Activated CD8-positive, alpha-beta memory T cell treated with anti-CD3 and anti-CD28 coated beads for 48 hours (primary cell): ENCODE measurements at places on chromosomes 16 and 17.

- no peak for DNase-seq
These were observed 5.0 kb upstream of the TIMP2 start for GRCh38 chr17:78929908-78930775.

DNA sequence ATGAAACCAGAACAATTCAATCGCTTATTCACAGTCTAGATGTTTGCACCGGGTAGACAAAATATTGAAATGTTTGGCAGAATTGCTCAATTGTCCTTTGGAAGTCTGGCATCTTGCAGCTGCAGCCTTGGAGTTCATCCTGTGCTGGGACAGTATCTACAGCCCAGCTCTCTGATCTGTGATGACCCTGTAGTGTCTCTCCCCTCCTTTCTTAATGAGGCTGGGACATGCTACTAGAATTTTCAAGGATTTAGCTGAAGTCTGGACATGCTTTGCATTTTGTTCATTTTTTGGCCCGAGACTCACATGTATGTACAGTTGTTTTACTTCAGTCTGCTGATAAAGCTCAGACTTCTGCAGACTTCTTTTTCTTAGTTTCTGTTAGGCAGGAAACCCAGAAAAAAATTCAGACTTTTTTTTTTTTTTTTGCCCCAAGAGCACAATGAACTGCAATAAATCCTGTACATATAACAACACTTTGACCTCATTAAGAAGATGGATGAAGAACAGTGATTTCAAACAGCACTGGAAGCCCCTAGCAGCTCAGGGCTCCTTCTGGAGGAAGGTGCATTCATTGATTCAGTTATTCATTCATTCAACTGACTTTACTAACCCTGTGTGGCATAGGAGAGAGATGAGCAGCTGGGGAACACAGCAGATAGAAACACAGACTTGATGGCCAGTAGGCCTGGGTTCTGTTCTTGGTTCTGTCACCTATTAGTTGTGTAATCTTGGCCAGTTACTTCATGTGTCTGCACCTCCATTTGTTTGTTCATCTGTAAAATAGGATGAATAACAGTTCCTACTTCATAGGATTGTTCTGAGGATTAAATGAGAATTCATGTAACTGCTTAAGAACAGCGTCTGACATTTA is 210.0 kb downstream of the MAP2K4 start:
- no peak for DNase-seq

DNA sequence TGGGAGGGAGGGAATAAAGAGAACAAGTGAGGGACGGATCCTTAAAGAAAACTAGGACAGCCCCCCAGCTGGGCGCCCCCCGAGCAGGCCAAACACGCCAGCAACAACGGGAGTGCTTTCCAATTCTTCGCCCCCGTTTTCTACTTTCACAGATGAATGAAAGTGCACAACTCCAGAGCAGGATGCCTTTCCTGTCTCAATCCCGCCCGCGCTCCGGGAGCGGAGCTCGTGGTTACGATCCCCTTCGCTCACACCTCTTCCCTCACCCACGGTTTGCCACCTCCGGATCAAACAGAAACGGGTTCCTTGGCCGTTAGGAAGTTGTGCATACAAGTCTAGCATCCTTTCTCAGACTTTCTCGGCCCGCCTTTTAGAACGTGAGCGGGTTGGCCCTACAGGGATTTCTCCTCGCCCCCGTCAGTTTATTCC is 680 bp downstream of the SKA2 start:
- DNase-seq = no peak

DNA sequence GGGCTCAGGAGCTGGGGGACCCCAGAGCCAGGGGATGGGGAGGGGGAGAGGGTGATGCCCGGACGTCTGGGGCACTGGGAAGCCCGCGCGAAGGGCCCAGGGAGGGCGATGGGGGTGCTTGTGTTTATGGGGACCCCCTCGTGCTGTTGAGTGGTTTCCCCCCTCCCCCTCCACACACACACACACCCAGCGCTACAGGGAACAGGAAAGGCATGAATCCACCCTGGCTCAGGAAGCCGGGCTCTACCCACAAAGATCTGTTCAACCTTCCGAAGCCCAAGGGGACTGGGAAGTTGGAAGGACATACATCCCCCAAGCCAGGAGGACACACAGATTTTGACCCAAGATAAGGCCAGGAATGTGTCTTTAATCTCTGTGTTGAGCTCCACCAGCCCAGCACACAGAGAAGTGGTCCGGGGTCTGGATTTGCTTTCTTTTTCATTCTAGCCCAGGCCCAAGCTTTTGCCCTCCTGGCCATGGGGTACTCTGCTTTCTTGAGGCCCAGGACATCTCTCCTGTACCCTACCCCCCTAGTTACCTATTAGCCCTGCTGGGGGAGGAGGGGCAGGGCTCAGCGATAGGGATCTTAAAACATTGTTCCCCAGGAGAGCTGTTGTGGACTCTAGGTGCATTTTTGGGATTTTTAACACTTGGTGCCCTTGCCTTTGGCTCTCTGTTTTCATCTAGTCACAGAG is 1.2 kb downstream of the UBALD2 start:
- DNase-seq = no peak

GRCh38 chr17:78117027-78117981 is 11.3 kb downstream of the TMC6 start:
- no peak for DNase-seq

- no peak for DNase-seq
These were observed 166.2 kb downstream of the XYLT1 start for GRCh38 chr16:17304491-17305119.

- DNase-seq = no peak
These were observed 24.4 kb downstream of the TNFRSF13B start for GRCh38 chr17:16947470-16947869.

- no peak for DNase-seq
These were observed 16.4 kb downstream of the GID4 start for GRCh38 chr17:18055597-18055996.

DNA sequence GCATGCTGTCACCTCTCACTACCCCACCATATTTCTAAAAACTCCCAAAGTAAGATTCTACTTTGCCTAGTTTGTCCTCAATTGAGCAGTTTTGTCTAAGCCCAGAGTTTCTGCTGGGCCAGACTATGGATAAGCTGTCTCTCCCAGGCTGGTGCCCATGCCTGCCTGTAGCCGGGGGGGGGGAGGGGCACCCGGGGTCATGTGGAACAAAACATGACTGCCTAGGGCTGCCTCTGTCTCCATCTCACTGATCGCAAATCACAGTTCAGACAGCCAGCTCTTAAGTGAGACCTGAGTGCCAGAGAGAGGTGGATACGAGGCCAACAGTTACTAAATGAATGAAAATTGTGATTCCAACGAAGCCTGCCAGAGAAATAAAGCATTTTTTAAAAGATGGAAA is 78.8 kb upstream of the RPRML start:
- no peak for DNase-seq

DNA sequence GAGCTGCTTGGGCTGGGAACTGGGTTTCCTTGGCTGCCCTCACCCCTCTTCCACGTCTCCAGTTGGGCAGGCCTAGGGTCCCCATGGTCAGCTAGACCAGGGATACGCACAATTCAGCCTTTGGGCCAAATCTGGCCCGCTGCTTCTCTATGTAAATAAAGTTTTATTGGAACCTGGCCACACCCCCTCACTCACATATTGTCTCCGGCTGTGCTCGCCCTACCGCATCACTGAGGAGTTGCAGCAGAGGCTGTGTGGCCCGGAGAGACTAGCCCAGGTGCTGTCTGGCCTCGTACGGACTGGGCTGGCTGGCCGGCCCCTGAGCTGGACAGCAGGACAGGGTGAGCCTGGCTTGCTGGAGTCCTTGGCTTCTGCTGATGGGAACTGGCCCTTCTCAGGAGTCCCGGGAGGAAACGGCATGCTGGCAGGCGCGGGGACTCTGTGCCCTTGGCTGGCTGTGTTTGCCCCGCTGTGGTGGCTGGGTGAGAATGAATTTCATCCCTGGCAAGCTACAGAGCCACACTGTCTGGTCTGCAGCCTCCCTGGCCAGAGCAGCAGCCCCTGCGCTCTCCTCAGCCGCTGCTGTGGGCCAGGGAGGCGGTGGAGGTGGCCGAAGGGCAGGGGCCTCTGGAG is 82.0 kb downstream of the ENGASE start:
- DNase-seq = no peak

DNA sequence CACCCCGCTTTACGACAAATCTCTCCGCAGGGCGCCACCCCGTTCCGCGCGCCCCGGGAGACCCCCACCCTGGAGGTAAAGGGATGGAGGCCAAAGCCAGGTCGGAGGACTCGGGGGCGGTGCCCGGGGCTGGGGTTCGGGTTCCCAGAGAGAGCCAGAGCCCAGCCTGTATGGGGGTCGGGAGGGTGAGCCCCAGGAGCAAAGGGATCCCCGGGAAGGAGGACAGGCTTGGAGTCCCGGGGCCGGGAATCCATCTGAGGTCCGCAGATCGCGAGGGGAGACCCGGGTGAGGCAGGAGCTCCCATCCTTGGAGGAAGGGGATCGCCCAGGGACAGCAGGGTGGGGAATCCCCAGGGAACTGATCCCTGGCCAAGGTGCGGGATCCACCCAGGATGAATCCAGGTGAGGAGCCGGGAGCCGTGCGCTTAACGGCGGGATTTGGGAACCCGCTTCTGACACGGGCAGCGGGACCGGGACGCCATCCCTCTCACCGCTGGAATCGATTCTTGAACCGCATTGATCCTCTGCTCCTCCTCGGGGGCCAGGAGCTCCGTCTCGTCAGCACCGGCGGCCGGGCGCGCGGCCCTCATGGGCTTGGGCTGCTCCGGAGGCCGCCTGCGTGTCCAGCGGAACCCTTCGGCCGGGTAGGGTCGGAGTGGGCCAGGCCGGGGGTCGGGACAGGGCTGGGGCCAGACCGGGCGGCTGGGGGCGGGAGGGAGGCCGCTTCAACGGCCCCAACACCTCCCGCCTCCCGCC is at the start of gene MMD:
Gene MMD (minus strand): TSS at position 657 of the 756 bp plus-strand sequence. CDS start 140 bp downstream, at position 517.
- DNase-seq = no peak

DNA sequence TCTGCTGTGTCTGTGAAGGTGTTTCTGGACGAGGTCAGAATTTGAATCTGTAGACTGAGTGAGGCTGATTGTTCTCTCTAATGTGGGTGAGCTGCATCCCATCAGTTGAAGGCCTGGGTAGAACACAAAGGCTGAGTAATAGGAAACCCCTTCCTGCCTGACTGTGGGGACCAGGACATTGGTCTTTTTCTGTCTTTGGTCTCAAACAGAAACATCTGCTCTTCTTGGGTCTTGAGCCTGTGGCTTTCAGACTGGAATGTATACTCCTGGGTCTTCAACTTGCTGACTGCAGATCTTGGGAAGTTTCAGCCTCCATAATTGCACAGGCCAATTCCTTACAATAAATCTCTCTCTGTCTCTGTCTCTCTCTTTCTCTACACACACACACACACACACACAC is 19.6 kb upstream of the LRRC75A start:
- DNase-seq = no peak

- no peak for DNase-seq
These were observed 146.1 kb downstream of the GAS7 start for GRCh38 chr17:10052106-10052813.

DNA sequence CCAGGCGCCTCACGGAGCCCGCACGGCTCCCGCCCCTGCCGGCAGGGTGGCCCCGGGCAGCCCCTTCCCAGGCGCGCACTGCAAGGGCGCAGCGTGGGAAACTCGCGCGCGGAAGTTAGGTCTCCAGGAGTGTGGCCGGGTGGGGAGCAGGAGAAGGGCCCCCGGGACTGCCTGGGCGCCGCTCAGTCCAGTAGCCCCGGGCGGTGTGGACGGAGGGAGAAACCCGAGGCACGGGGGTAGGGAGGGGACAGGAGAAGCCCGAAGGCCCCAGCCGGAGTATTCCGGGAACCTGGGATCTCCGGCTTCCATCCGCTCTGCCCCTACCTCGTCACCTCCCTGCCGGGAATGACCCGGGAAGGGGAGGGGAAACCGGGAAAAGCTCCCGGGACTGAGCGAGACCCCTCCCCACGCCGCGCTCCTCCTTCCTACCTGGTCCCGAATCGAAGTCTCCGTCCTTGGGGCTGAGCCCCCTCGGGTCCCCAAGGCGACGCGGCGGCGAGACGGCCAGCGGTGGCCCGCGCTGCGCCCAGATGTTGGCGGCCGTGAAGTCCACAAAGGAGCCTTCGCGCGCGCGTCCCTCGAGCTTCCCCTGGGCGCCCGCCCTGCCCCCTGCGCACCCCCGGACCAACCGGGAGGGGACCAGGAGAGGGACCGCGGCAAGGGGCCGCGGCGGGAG is 418 bp downstream of the SOCS3 start:
- DNase-seq = no peak

- no peak for DNase-seq
These were observed 5.7 kb downstream of the TK2 start for GRCh38 chr16:66544016-66544757.

DNA sequence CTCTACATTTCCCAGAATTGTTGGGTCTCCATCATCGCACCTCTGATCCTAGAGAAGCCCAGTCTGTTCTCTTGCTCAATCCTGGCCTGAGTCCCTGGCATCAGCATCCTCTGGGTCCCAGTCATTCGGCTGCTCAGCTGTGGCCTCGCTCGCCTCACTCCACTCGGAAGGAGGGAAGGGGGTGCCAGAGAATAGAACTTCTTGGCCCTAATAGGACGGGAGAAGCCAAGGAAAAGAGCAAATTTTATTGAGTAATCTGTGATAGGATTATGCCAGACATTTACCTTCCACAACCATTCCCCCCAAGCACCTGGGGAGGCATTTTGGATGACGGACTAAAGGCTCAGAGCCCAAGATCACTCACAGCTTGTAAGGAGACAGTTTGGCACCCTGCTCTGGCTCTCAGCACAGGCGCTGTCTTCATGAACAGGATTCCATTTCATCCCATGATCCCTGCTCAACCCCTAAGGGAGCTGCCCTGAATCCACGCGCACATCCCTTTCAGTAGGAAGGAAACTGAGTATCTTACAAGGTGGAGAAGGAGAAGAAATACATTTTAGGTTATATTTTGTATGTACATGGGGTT is 498 bp upstream of the CLEC10A start:
- DNase-seq = no peak

GRCh38 chr16:70018254-70018653 is 67.1 kb downstream of the CLEC18A start:
- no peak for DNase-seq

DNA sequence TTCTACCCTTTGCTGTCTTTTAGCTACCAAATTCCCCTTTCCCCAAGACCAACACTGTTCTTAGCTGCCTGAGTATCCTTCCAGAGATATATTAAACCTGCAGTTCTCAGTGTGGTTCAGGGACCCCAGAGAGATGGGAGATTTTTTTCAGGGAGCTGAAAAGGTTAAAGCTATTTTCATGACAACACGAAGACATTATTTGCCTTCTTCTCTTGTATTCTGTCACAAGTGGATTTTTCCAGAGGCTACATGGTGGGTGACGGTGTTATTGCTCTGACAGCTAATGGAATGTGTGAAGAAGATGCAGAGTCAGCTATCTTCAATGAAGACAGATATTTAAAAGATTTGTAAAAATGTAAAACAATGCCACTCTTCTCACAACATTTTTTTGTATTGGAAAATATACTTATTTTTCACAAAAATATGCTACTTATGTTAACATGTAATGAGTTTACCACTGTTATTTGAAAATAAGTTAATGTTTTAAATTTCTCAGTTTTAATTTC is 69.0 kb downstream of the CFDP1 start:
- DNase-seq = no peak

- DNase-seq = no peak
These were observed 31.5 kb upstream of the FBXW10B start for GRCh38 chr17:15650741-15651582.

GRCh38 chr16:81337097-81337496 is 22.3 kb downstream of the GAN start:
- no peak for DNase-seq
